Left renal pelvis (tissue), 4 donors: ENCODE measurements at places on chromosomes 6 and 20.

DNA sequence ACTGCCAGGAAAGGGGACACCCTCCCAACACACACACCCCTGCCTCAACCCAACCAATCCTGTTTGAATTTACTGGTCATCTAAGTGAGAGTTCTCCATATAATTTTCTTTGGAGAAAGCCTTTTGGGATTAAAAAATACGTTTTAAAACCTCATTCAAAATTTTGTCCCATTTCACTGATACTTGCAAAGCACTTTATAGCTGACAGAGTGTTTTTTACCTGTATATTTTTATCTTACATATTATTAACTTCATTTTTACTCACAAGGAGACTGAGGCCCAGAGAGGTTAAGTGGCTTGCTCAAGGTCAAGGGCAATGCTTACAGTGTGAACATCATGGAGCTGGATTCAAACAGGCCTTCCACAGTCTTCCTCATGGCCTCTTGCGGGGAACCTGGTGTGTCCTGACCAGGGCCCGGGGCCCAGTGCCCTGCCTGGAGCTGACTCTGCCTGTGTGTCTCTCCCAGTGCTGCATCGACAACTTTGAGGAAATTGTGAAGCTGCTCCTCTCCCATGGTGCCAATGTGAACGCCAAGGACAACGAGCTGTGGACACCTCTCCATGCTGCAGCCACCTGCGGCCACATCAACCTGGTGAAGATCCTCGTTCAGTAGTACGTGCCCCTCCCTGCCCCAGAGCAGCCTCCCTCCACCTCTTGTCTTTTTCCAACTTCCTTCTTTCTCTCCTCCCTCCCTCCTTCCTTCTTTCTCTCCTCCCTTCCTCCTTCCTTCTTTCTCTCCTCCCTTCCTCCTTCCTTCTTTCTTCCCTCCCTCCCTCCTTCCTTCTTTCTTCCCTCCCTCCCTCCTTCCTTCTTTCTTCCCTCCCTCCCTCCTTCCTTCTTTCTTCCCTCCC lies 30.9 kb upstream of the FAM83D start:
- DNase-seq: no peak

- DNase-seq: no peak
Observed at GRCh38 chr6:25103603-25104002, 167.8 kb upstream of the RIPOR2 start.

GRCh38 chr20:3101737-3102574 lies 17.4 kb upstream of the AVP start:
- no peak for DNase-seq

DNA sequence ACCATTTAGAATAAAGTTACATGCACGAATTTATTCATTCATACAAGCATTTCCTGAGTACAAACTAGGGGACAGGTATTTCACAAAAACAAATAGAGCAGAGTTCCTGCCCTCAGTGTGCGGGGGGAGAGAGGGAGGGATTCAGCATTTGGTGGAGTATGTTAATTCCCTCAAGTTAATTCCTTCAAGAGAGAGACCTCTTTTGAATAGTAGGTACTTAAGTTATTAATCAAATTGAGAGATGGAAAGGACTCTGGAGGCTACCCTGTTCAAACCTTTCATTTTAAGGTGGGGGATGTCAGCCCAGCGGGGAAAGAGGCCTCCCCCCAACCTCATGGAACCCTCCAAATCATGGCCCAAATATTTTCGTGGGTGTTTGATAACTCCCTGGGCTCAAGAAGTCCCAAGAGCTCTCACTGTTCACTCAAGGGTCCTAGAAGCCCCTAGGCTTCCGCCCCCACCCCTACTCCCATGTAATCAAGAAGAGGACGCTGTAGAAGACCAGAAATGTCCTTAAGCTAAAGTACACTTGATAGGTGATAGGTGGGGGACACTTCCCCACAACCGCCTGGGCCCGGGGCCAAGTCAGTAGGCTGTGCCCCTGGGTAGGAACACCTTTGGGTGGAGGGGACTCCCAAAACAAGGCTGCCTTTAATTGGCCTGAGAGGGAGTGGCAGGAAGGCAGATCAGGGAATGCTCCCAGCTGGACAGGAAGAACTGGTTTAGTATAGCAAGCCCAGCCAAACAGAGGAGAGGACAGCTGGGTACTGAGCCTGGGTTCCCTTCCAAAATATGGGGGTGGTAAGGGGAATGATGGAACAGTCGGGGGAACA lies 2.9 kb downstream of the SDC4 start:
- DNase-seq: no peak

GRCh38 chr6:127517693-127518092 lies 1.4 kb downstream of the MTCL3 start:
- no peak for DNase-seq

DNA sequence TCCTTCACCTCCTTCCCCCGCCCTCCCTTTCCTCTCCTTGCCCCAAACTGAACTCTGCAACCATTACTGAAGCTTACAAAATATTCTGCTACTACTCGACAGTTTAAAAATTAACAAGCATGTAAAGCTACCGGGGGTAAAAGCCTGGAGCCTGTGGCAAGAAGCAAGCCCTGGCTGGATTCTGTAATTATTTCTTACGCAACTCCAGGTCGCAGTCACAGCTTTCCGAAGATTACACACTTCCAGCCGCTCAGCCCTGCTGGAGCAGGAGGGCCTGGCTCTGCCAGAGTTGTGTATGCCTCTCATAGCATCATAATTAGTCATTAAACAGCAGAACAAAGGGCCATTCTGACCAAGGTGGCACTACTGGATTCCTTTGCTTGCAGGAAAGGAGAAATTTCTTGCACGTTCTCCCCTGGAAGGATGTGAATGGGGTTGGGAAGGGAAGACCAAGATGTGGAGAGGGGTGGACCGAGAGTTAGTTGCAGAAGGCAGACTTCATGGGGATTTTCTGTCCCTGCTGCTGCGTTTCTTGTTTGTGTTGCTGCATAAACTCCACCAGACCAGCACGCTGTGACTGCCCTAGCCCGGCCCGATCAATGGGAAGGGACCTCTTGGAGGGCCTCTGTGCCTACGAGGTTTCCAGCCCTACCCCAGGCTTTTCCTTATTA lies 23.6 kb downstream of the FOXQ1 start:
- no peak for DNase-seq

GRCh38 chr6:42241915-42242314 lies 24.3 kb upstream of the MRPS10 start:
- DNase-seq: no peak

- DNase-seq: no peak
Observed at GRCh38 chr6:24032896-24033688, 92.9 kb upstream of the NRSN1 start.

DNA sequence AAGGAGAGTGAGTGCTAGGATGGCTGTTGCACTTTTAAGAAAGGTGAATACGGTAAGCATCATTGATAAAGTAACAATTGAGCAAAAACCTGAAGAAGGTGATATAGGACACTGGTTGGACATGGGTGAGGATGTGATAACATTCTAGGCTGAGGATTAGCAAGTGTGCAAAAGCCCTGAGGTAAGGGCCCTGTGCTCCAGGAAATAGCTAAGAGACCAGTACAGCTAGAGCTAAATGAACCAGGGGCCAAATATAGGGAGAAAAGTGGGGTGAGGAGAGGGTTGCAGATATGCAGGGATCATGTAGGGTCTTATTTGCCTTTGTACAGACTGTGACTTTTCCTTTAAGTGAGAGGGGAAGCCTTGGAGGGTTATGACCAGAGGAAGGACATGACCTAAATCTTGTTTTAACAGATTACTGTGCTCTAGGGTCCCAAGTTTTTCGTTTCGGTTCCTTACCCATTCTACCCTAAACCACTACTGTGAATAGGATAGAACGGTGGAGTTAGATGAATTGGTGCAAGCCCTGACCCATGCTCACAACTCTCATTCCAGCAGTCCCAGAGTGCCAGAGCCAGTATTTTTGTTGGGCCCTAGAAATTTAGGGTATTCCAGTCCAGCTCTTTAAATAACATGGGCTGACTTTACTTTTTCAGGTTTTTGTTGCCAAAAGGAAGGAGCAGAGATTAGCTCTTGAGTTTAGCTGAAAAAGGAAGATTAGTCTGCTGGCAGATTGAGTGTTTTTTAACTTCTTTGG lies 10.7 kb downstream of the MAPK14 start:
- no peak for DNase-seq

- DNase-seq: no peak
Observed at GRCh38 chr20:25310921-25311728, 63.2 kb downstream of the PYGB start.

DNA sequence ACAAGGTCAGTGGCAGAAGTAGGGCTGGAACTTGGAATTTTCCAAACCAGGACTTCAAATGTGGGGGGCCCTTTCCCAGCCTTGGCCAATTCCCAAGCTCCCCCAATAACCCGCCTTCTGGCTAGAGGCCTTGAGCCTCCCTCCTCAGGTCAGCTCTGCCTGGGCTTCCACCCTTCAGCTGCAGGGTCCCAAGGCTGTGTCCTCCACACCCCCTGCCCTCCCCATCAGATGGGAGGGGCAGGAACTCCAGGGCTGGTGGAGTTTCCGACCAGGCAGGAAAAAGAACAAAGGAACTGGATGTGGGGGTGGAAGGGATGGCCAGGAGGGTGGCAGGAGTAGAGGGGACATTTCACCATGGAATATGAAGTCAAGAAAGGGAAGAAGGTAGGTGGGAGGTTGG lies at the start of gene CCM2L:
CCM2L (plus strand) TSS at position 338 of the 400 bp plus-strand sequence; CDS start at position 355, 17 bp downstream.
- no peak for DNase-seq
